ENCODE measurements at places on chromosomes 16 and 17.
A peak's percentile ranks its signal among the peaks of the same experiment; 100 is the strongest.

GRCh38 chr17:6651919-6652452 is 424 bp downstream of the C17orf100 start:
- DNase-seq: no peak

DNA sequence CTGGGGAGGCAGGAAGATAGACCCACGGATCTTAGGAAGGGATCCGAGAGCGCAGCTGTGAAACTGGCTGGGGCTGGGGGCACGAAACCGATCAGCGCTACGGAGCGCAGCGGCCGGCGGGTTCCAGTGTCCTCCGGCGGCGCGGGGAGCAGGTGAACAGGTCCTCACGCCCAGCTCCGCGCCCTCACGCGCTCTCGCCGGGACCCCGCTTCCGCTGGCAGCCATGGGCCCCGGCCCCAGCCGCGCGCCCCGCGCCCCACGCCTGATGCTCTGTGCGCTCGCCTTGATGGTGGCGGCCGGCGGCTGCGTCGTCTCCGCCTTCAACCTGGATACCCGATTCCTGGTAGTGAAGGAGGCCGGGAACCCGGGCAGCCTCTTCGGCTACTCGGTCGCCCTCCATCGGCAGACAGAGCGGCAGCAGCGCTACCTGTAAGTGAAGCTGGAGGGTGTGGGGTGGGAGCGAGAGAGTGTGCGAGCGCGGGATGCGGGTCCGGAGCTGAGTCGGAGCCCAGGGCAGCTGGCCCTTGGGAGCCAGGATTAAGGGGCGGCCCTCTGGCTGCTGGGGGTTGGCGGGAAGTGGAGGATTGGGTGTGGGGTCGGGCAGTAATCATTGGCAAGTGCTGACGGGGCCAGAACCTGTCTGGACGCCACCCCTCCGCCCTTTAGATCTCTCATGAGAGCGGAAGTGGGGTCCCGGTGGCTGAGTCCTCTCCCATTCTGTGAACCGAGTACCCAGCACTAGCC is 479 bp downstream of the ITGA3 start:
- DNase-seq: peak; percentile 68

DNA sequence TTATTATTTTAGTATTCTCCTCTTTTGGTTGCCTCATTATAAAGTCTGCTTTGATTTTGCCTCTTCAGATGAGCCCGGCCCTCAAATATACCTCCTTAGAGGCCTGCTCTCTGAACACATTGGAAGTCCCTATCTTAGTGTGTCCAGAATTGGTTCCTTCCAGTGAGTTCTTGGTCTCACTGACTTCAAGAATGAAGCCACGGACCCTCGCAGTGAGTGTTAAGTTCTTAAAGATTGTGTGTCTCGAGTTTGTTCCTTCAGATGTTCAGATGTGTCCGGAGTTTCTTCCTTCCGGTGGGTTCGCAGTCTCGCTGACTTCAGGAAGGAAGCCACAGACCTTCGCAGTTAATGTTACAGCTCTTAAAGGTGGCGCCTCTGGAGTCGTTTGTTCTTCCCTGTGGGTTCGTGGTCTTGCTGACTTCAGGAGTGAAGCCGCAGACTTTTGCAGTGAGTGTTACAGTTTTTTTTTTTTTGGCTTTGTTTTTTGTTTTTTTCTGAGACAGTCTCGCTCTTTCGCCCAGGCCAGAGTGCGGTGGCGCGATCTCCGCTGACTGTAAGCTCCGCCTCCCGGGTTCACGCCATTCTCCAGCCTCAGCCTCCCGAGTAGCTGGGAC is 45.8 kb upstream of the NOS2 start:
- no peak for DNase-seq

DNA sequence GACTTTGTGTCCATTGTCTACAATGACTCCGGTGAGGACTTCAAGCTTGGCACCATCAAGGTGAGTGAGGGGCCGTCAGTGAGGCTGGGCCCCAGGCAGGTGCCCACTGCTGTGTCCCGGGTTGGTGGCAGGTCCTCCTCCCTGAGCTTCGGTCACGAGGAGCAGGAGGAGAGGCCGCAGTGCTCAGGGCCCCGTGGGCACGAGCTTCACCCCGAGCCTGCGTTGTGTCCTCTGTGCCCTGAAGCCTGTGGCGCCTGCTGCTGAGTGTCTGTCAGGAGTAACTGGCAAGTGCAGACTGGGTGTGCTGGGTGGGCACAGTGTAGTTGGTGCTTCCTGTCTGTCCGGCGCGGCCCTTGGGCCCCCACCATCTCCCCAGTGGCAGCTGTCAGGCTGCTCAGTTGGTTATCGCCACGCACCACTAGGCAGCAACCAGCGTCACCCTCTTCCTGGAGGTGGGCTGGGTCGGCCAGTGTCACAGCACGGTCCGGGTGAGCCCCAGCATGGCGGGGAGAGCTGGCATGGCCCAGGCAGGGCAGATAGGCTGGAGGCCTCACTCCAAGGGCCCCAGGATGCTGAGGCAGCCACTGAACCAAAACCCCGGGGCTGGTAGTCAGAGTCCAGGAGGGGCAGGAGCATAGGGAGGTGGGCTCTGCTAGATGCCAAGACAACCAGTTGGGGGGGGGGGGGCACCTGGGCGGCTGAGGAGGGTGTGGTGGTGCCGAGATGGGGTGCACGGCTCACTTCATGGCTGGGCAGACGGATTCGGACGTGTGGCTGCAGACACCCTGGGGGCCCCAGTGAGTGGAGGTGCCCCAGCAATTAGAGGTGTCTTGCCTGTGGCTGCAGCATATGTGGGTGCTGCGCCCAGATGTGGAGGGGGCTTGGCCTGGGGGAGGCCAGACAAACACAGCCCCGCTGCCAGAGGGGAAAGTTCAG is 39.3 kb downstream of the TSC2 start:
- no peak for DNase-seq

DNA sequence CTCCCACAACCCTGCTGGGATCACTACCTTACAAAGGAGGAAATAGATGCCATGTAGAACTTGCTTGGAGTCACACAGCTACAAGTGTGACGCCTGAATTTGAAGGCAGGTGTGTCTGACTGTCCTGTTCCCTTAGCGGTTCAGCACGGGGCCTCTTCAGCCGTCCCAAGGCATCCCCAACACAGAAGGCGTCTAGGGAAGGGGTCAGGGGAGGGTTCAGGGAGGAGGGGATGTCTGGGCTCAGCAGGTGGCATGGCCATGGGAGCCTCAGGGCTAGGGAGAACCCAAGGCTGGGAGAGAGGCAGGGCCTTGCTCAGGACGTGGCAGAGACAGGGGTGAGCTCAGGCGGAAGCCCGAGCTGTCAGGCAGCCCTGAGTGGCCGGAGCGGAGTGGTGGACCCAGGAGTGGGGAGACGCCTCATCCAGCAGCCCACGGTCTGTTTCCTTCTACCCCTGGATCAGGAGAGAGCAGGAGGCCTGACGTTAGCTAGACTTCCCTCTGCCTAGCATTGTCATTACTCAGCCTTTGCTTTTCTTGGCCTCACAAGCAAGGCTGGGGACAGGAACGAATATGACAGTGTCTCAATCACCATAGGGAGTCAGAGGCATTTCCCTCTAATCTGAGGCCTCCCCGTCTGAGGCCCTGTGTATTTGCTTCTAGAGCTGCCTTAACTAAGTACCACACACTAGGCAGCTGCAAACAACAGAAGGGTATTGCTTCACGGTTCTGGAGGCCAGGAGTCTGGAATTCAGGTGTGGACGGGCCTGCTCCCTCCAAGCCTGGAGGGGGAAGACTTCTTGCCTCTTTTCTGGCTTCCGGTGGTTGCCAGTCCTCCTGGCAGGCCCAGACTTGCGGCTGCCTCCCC is 31.3 kb upstream of the ANKRD40CL start:
- DNase-seq: no peak

DNA sequence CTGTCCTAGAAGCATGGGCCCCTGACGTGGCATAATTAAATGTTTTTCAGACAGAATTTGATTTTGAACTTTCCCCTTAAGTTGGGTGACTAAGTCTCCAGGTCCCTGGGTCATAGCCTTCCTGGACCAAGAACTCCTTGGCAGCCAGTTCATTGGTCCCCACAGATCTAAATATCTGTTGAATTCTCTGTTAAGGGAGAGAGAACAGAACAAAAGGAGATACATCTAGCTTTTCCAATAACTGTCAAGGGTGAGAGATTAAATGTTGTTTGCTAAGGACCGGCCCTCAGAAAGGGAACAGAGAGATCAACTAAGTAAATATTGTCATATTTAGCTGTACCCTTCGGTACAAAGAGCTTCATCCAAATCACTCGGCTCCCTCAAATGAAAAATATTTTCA is 78.2 kb upstream of the NOL11 start:
- no peak for DNase-seq

DNA sequence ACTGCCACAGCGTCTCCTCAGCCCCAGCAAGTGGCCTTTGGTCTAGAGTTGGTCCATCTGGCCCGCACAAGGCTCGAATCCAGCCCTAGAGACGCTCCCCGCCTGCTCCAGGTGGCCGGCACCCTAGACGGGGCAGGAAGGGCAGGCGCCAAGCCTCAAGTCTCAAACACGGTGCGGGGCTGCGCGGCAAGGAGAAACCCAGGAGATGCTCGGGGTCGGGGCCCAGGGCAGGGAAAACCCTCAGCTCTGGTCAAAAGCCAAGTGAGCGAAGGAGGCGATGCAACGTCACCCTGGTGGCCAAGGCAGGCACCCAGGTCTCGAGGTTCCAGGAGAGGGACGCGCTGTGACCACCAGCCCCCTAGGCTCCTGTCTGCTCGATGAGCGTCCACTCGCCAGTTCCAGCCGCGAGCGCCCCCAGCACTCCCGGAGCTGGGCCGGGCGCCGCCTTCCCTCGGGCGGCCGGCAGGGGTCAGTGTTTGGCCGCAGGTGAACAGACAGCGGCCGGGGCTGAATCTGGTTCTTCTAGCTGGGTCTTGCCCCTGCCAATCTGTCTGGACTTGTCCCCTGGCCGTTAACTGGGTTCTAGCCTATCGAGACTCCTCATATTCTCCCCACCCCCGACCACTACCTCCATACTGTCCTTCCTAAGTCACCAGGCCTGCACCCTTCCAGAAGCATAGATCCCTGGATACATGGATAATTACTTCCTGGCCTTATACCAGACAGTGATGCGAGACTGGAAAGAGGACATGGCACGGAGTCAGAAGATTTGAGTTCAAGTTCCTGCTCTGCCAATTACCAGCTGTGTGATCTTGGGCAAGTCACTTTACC is 44.0 kb downstream of the PRAC1 start:
- peak; percentile 36 for DNase-seq

- DNase-seq: no peak
Observed at GRCh38 chr17:34076743-34077631, 178.1 kb upstream of the CCL2 start.

DNA sequence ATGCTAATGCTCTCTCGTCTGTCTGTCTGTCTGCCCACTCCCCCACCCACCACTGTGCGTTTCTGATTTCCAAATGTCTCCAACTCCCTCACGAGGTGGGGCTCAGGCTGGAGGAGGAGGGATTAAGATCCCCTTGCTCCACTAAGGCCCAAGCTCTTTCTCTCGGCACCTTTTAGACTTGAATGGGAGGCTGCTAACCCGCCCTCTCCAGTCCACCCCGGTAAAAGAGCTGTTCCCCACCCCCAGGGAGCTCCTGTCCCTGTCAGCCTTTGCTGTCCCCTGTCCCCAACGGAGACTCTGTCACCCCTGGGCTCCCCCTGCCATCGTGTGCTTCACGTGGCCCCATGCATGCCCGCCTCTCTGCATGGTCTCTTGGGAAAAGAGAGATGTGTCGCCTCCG is 68.5 kb upstream of the PLCG2 start:
- DNase-seq: no peak

DNA sequence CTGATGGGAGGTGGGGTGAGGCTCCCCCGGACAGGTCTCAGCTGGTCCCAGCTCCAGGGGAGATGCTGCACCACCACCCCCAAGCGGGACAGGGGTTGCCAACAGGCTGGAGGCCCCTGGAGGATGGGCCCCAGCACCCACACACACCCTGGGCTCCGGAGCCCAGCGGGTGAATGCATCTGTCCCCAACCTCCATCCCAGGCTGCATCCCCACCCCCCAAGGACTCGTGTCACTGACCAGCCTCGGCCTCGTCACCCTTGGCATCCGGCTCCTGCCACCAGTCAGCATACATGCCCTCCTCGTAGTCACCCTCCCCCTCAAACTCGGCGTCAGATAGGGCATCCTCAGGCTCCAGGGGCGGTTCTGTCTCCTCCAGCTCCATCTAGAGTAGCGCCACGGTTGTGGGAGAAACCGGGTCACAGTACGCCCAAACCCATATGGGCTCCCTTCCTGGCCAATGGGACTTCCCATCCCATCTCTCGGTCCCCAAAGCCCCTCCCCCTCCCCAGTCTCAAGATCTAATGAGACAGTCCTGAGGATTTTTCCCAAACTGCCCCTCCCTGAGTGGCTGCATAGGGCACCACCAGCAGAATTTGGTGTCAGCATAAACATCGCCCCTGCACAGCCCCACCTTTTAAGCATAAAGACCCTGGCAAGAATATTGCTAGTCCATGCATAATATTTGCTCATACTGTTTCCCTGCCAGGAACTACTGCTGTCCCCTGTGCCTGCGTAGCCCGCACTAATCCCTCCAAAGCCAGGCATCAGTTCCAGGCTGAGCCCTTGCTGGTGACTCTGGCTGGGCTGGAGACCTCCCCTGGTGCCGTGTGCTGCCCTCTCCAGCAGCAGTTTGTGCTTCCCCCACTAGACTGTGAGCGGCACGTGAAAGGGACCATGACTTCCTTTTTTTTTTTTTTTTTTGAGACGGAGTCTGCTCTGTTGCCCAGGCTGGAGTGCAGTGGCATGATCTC is 8.4 kb downstream of the P3H4 start:
- no peak for DNase-seq

- no peak for DNase-seq
Observed at GRCh38 chr17:69818467-69818866, 256.6 kb upstream of the KCNJ16 start.
